Neural crest cell (in vitro differentiated cells): ENCODE measurements at places on chromosomes 2 and 18.

GRCh38 chr2:239774933-239775622 is 250.1 kb downstream of the NDUFA10 start:
- DNase-seq: no peak

DNA sequence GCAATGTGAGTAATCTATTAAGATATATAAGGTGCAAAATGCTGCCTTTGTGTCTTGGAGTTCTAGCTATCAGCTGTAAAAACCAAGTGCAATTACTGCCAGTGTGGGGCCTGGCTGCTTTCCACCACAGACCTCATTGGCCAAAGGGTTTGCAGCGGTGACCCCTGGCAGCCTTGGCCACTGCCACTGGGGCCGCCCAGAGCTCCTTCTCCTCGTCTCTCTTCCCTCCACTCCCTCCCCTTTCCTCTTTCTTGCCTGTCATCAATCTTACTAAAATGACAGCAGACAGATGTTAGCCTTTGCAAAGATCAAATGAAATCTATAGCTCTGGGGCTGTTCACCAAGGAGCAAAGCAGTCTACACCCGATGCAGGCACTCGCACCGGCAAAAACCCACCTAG is 986.3 kb downstream of the BCL11A start:
- DNase-seq: no peak

DNA sequence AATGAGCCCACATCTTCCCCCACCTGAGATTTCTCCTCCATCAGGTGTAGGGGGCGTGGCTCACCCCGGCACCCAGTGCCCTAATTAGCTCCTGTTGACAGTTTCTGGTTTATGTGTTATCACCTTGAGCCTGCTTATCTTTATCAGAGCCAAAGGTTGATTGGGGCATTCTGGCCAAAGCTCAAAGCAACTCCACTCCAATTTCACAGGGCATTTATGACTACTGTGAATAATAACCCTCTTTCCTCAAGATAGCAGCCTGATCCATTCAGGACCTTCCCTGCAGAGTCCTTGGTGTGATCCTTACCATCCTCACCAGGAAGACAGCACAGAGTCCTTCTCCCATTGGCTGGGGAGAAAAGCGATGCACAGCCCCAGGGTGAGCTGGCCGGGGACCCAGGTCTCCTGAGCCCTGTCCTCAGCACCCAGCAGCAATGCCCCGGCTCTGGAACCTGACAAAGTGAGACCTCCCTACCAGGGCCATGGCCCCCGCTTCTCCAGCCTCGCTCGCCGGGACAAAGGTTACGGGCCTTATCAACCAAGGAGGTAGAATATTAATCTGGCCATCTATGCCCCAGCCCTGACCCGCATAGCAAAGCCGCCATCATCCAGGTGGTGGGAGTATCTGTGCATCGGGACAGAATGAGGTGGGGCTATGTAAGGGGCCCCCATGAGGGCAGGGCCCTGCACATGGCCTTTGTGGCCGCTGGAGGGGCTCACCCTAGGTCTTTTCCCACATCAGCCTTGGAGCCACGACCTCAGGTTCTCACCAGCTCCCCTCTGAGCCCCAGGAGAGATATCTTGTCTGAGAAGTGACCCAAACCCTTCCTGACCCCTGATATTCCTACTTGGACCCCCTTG is 64.5 kb downstream of the ZFP36L2 start:
- DNase-seq: no peak

DNA sequence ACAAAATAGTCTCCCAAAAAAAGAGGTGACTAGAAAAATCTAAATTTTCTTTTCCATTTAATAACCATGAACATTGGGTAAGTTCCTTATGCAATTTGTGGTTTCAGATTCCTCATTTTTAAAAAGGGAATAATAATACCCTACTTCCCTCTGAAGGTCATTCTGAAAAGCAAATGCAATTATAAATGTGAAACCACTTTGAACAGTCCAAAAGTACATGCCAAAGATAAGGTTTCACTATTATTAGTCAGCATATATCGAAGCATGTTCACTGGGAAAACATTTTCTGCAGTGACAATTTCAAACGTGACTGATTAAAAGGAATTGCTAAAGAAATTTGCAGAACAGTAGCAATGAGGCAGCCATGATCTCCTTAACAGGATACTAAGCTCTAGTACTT is 100.1 kb upstream of the RNF152 start:
- no peak for DNase-seq

DNA sequence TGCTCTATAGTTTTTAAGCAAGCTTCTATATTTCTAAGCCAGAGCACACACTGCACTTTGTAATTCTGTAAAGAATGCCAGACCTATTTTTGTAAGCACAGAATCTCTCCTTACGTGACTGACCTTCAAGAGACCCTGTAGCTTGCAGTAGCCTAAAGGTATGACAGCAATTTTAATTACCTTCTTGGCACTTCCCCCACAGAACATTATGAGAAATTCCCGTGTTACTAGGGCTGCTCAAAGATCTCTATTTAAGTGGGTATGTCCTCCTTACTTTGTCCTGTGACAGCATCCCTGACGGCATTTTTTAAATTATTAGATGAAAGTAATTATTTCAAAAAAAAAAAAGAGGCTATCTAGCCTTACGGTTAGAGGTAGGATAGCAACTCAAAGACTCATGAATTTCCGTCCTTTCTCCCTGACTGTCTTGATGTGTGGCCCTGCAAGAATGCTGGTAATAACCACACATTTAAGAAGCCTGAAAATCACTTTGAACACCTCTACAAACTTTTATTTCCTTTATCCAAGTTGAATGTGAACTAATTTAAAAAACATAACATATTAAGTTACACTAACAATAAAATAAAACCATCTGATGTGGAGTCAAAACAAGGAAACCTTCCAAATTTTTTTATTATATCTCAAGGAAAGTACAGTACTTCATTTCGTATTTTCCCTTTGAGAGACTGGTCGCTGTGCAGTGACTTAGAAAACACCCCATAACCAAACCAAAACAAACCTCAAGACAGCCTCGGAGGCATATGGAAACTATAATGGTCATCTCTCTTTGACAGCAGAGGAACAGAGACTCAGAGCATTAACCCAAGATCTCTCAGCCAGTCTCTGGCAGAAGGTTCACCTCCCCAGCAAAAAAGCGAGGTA is 54.9 kb downstream of the THUMPD2 start:
- DNase-seq: no peak
